Natural killer cell (primary cell): ENCODE measurements at places on chromosomes 12 and 14. TPM values are rescaled to one million over a fixed set of nuclear protein-coding genes. Genes with fewer than 3 reads are reported as not detected.
A peak's percentile ranks its signal among the peaks of the same experiment; 100 is the strongest.

DNA sequence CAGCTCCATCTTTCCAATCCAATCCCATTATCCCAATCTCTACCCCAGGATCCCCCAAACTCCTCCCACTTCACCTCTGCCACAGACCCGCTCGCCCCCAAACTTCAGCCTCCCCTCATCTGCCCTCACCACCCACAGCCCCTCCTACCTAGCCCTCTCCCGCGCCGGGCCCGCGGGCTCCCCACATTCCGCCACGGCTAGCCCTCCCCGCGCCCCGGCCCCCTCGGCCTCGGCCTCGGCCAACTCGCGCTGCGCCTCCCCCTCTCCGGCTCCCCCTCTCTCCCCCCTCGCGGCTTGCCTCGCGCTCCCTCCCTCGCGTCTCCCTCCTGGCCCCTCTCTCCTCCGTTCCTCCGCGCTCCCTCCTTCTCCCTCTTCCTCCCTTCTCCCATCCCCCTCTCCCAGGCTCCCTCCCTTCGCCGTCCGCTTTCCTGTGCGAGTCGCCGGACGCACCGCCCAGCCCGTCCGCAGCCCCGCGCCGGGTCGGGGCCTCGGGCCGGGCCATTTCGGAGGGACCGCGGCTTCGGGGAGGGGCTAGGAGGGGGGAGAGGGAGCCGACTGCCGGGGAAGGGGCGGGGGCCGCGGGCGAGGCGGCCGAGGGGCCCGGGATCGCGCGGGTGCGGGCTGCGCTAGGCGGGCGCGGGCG, at the start of gene ATN1:
TSS of gene ATN1 (plus strand) at position 581 of the 643 bp plus-strand sequence. CDS start 6,043 bp downstream, outside the sequence.
- peaks cover 38% of the 10 kb centered on the region for H3K4me1 ChIP-seq
- DNase-seq: peak; percentile 47
- H3K27ac ChIP-seq: peak within 1 kb of the TSS; percentile 65
- no peaks in the 10 kb centered on the region for H3K27me3 ChIP-seq

DNA sequence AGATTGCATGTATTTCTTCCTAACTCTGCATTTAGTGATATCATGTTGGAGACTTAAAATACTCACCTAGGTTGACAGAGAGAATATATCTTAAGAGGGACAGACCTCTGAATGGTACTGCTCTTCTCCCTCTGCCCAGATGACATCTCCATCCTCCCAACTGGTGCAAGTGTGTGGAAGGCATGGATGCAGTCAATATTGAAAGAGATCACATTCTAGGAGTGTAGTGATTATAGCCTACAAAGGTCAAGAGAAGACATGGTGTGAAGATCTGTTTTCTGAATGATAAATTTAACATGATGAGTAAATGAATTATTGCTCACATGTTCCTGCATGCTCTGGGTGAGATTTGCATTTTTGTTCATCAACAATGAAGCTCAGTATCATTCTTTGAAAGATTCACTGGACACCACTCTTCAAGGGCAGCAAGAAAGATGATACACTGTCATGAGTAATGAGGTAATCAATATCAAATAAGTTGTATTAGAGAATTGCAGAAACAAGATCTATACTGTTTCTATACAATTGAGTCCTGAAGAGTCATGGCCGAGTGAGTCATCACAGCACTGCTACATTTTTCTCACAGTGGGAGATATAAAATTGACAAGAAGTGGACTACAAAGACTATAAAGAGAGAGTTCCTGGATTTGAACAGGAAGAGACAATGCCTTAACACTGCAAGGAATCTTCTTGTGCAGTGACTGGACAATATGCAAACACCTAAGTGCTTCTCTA, 183.3 kb upstream of the KRR1 start:
- no peak overlapping the region for H3K27ac ChIP-seq
- no peak overlapping the region for H3K4me3 ChIP-seq
- DNase-seq: no peak
- no peaks in the 10 kb centered on the region for H3K4me1 ChIP-seq

GRCh38 chr12:54351341-54351740, 12.9 kb downstream of the GPR84 start:
- H3K4me3 ChIP-seq: no peak overlapping the region
- peaks cover 4% of the 10 kb centered on the region for H3K4me1 ChIP-seq
- DNase-seq: no peak
- peaks cover 58% of the 10 kb centered on the region for H3K36me3 ChIP-seq

DNA sequence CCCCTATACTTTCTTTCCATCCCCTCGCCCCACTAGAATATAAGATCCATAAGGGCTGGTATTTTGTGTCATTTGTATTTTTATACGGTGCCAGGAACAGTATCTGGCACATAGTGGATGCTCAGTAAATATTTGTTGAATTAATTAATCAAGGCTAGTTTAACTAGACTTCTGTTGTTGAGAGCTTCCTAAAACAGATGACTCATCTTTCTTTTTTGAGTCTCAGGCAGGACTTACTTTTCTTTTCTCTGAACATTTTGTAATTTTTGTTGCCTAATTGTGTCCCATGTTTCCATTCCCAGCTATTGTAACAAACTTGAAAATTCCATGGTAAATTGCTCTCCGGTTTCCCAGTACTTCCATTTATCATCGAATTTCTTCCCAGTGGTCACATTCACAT, 16.7 kb downstream of the STK38L start:
- DNase-seq: no peak
- H3K27me3 ChIP-seq: no peaks in the 10 kb centered on the region
- no peaks in the 10 kb centered on the region for H3K36me3 ChIP-seq
- no peaks in the 10 kb centered on the region for H3K4me1 ChIP-seq
- H3K4me3 ChIP-seq: no peak overlapping the region
- no peak overlapping the region for H3K27ac ChIP-seq

DNA sequence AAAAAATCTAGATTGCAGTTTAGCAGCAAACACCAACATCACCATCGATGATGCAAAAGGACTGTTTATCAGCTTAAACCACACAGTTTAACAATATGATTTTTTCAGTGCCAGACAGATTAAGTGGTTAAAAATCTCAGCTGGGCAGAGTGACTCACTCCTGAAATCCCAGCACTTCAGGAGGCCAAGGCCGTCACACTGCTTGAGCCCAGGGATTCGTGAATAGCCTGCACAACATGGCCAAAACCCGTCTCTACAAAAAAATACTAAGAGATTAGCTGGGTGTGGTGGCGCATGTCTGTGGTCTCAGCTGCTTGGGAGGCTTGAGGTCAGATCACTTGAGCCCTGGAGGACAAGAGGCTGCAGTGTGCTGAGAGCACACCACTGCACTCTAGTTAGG, 8.9 kb downstream of the RSRC2 start:
- no peak overlapping the region for H3K4me3 ChIP-seq
- H3K27ac ChIP-seq: no peak overlapping the region
- H3K27me3 ChIP-seq: no peaks in the 10 kb centered on the region
- H3K36me3 ChIP-seq: peaks cover 88% of the 10 kb centered on the region
- H3K4me1 ChIP-seq: no peaks in the 10 kb centered on the region
- no peak for DNase-seq

GRCh38 chr12:7161811-7162210, 27.7 kb upstream of the PEX5 start:
- DNase-seq: no peak
- peaks cover 2% of the 10 kb centered on the region for H3K27me3 ChIP-seq
- H3K36me3 ChIP-seq: peaks cover 8% of the 10 kb centered on the region
- no peak overlapping the region for H3K4me3 ChIP-seq
- H3K4me1 ChIP-seq: peaks cover 6% of the 10 kb centered on the region

- H3K4me1 ChIP-seq: no peaks in the 10 kb centered on the region
- H3K4me3 ChIP-seq: no peak overlapping the region
- no peaks in the 10 kb centered on the region for H3K27me3 ChIP-seq
- H3K27ac ChIP-seq: no peak overlapping the region
- no peaks in the 10 kb centered on the region for H3K36me3 ChIP-seq
Observed at GRCh38 chr14:62662811-62663455, 382.3 kb downstream of the KCNH5 start.

DNA sequence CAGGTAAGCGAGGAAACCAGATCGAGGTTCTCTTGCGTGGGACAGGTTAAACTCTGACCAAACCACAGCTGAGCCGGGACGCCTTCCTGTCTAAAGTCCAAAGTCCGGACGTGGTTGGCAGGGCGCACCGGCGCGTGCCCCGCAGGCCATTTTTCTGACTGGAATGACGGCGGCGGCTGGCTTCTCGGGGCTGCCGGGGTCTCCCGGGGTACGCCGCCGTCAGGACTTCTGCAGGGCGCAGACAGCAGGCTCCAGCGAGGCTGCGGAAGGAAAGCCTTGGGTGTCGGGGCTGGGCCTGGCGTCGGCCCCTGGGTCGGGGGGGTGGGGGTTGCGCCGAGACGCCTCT, 32.8 kb downstream of the MIA2 start:
- H3K4me3 ChIP-seq: peak overlapping the region; percentile 87
- no peak for DNase-seq
- H3K4me1 ChIP-seq: peaks cover 18% of the 10 kb centered on the region
- no peaks in the 10 kb centered on the region for H3K27me3 ChIP-seq
- peak overlapping the region; percentile 96 for H3K27ac ChIP-seq
- H3K36me3 ChIP-seq: no peaks in the 10 kb centered on the region

Gene CPNE8
- 8.1 TPM for total RNA-seq

Gene KCNC2
- not detected for total RNA-seq
